NCI-H774 (cell line): ENCODE measurements at places on chromosomes 4 and X.

DNA sequence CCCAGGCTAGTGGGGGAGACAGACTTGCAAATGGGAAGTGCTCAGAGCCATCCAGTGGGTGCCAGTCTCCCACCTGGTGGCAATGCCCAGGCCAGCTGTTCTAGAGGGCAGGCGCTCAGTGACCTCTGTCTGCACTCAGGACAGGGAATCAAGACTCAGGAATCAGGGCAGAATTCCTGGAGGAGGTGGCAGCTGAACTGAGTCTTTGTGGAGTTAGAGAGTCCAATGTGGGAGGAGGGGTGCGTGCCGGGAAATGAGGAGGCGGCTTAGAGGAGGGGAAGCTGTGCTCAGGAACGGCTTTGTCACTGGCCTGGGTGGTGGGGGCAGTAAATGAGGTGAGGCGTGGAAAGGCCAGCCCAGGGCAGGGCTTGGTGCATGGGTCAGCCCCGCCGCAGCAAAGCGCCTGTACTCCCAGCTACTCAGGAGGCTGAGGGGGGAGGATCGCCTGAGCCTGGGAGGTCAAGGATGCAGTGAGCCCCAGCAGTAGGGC, 31.3 kb upstream of the SORCS2 start:
- no peak for DNase-seq

DNA sequence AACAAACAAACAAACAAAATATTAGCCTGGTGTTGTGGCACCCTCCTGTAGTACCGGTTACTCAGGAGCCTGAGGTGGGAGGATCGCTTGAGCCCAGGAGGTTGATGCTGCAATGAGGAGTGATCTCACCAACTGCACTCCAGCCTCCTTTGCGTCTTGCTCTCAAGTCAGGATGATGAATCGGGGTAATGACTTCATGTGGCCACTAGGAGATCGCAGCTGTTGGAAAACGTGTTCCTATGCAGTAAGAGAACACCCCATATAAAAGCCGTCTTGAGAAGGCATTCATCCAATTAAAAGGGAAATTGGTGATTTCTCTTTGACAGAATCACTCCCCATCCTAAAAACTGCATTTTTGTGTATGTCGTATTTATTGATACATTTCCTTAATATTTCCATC, 6.9 kb downstream of the CCNB3 start:
- no peak for DNase-seq

DNA sequence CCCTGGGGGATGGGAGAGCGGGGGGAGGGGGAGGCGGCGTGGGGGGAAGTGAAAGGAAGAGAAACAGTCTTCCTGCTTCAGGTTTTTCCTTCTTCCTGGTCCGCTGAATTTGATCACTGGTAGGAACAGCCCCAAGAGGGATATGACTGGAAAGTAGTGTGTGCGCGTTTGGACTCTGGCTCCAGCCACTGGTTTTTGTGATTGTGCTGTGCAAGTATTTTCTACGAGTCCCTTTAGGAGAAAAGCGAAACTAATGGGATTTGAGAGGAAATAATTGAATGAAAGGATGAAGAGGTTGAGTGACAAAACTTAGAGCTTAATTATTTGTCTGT, 836 bp downstream of the PRRG1 start:
- DNase-seq, result no peak

DNA sequence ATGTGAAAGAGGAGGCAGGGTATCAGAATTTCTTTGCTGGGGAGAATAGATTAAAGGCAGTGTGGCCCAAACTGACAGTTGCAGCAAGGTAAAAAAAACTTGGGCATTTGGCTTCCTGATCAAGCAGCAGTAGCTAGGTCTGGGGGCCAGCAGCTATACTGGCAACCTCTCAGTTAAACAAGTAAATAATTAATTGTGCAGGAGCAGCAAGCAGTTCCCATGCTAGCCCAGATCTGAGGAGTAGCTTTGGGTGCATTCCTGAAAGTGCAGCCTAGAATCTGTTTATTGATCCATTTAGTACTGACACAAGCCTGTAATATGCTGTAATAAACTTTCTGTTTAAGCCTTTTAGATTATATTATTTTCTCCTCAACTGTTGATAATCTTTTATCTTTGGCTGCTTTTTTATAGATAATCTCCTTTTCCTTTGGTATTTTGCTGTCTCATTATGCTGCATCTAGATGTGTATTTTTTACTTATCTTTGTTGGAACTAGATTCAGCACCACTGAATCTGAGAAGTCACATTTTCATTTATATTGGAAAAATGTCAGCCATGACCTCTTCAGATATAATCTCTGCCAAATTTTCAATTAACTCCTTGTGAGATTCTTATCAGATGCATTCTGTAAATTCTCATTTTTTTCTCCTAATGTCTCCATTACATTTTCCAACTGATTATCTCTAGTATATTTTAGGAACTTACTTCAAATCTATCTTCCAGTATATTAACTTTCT, 276.3 kb downstream of the STPG2 start:
- no peak for DNase-seq

- no peak for DNase-seq
These were observed 16.0 kb upstream of the SH3RF1 start for GRCh38 chr4:169286562-169287301.

DNA sequence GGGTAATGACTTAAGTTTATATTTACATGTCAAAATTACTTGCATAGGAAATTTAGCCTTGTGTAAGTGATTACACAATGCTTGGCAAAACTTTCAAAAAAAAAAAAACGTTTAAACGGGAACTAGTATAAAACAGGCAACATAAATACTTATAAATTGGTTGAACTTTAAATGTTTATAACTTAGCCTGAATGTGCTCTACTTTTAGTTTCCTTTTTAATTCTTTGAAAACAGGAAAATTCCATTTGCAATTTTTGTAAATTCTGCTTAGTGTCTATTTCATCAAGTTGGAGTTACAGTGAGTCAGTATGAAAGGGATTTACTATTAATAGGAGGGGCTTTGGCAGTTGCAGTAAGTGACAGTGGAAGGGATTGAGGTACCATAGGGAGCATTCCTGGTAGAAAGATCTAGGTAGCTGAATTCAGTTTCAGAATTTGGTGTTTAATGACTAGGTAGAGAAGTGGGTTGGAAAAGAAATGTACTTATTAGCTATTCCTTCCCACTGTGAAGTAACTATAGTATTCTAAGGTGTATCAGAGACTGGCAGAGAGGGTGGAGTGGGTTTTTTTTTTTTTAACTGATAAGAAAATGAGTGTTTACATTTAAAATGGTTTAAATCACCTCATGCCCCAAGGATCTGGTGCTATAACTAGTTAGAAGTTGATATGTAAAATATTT, 2.8 kb downstream of the STAG2 start:
- no peak for DNase-seq

GRCh38 chrX:21354725-21355124, 19.5 kb upstream of the CNKSR2 start:
- no peak for DNase-seq

DNA sequence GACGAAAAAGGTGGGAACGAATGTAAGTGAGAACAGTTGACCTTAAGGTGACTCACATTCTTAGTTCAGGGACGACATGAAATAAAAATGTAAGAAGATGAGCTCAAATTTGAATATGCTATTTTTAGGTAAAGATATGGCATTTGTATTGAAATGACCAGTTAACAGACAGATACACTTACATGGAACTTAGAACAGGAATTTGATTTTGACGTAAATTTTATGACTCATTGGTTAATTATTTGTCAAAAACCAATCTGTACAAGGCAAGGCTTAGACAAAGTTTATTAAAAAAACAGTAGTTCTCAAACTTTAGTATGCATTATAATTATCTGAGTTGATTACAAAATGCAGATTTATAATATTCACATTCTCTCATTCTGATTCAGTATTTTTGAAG, 469.4 kb downstream of the CFAP47 start:
- DNase-seq, result no peak

DNA sequence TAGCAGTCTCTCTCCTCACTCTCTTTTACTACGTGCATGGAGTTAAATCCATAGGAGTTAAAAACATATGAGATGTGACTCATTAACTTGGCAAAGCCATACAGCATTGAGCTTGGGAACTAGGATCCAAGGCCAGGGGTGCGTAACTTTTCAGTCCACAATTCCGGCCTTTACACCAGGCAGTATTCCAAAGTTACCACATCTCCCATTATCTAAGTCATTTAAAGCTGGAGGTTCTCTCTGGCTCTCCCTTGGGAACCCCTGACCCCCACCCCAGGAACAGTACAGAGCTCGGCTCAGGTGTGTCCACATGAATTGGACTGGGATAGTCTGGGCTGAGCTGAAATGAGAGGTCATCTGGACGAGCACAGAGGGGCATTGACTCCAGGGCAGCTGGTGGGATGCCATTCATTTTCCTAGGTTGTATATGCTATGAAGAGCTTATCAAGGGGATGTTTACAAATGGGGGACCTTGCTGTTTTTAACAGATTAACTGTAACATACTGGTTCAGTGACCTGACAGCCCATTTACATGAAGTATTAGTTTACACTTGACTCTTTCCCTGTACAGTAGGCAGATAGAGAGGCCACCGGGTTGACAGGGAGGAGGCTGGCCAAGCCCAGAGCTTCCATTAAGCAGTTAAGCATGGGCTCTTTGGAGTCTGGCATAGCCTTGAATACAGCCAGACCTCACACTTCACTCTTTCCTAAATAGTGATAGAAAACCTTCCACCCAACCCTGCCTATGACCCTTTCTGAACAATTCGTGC, 128.8 kb downstream of the RAB28 start:
- no peak for DNase-seq

- DNase-seq, result no peak
These were observed 36.0 kb downstream of the TRIML1 start for GRCh38 chr4:188175288-188175687.

DNA sequence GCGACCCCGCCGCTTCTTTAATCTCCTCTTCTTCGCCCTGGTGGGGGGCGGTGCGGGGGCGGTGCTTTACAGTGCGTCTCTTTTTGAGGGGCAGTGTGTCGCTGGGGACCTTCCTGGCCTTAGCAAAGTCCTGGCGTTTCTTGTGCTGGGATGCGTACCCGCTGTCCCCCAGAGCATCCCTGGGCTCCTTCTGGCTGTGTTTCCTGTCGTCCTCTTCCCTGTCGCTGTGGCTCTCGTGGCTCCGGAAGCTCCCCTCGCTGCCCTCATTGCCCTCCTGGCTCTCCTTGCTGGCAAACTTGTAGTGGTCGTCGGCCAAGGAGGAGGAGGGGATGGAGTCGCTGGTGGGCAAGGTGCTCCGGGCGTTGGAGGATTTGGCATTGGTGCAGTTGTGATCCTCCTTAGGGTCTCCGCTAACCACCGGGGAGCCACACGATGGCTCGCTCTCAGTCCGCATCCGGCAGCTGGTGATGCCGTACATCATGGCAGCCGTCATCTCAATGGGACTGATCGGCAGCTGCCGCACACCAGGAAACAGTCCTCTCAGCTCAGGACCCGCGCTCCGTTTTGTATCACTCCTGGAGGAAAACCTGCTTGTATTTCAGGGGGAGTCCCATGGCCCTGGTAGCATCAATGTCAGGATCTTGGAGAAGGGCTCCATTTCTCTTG, 30.4 kb upstream of the TMSB15A start:
- peak; percentile 26 for DNase-seq

DNA sequence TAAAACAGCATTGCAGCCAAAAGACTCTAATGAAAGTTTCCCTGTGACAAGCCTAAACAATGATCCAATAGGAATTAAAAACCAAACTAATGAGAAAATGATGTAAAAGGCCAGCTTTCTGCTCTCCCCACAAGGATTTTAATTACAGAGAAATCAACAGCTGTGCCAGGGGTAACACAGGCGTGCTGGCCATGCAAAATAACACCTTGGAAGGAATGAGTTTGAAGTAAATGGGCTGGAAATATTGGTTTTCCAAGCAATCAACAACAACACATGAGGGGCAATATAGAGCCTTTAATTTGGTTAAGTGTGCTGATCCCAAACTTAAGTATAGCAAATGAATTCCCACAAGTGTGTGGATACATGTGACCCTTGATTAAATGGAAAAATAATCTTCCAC, 56.9 kb downstream of the NDNF start:
- DNase-seq, result no peak

DNA sequence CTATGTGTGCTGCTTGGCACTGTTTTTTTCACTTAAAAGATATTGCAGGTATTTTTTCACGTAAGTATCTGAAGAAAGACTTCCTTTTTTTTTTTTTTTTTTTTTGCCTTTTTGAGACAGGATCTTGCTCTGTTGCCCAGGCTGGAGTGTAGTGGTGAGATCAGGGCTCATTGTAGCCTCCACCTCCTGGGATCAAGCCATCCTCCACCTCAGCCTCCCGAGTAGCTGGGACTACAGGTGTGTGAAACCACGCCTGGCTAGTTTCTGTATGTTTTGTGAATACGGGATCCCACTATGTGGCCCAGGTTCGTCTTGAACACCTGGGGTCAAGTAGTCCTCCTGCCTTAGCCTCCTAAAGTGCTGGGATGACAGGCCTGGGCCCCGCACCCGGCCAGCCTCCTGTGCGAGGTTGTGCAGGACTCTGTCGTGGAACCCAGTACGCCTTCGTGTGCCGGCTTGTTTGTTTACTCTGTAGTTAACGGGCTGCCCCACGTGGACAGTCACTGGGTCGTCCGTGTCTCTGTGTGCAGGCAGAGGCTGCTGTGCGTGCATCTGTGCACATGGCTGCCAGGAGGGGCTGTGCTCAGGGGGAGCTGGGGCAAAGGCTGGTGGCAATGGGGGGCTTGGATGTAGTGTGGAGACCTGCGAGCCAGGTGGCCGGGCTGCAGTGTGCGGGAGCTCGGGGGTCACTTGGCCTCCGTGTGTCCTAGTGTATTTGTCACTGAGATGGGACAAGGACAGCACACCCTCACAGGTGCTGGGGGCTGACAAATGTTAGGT, 179.5 kb downstream of the ADRA2C start:
- DNase-seq, result no peak

GRCh38 chrX:9241427-9241826, 207.5 kb upstream of the FAM9B start:
- DNase-seq, result no peak

- no peak for DNase-seq
These were observed 335.6 kb upstream of the TRAM1L1 start for GRCh38 chr4:117420948-117421347.

DNA sequence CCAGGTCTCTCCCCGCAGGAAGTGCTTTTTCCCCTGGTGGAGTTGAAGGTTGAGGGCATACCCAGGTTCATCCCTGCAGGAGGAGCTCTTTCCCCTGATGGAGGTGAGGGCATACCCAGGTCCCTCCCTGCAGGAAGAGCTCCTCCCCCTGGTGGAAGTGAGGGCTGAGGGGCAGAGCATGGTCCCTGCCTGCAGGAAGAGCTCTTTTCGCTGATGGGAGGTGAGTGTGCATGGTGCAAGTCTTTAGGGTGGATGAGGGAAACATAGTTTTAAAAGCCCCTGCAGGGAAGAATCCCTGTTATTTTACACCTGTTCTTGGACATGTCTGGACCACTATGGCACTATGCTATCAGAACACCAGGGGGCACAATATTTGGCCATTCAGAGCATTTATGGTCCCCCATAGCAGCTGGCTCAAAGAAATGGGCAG, 43.7 kb upstream of the PUDP start:
- DNase-seq, result no peak

GRCh38 chrX:50495616-50496015, 25.0 kb upstream of the DGKK start:
- DNase-seq, result no peak

GRCh38 chr4:170306208-170306607, 216.5 kb upstream of the AADAT start:
- DNase-seq, result no peak

DNA sequence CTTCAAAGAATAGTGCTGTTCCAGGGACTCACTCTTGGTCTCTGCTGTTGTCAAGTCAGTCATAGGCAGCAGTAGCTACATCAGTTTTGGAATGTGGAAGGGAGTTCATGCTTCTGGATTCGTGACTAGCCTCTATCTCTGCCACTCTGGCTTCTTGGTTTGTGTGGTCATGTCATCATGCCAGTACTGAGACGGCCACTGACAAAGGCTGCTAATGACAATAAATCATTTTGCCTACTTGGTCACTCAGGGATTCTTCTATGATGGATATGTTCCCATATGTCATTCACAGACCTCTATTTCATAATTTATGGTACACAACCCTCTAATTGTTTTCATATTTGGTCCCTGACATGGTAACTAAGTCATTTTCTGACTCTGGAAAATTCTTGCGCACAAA, 450.8 kb upstream of the BOD1L1 start:
- no peak for DNase-seq
